ENCODE measurements at places on chromosomes 7 and 10.

- no peak for DNase-seq
These were observed 516.9 kb downstream of the GLRX3 start for GRCh38 chr10:130652964-130653578.

DNA sequence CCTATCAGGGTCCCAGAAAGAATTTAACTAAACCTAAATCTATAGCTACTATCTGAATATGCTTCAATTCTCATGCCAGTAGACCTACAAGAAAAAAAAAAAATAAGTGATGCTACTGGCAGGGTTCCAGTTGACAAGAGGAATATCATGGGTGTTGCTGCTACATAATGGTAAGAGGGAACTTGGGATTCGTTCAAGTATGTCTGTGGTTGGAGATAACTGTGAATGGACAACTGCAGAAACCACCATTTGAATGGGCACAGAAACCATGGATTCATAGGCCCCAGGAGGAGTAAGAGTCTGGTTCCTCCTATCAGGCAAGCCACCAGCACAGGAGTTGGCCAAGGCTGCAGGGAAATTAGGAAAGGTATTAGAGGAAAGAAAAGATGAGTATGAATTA, 287.6 kb upstream of the HGF start:
- no peak for DNase-seq

- DNase-seq = no peak
These were observed 362.0 kb upstream of the NFE2L3 start for GRCh38 chr7:25789701-25790640.

- DNase-seq = no peak
These were observed 134.7 kb downstream of the PFKFB3 start for GRCh38 chr10:6337382-6337781.

DNA sequence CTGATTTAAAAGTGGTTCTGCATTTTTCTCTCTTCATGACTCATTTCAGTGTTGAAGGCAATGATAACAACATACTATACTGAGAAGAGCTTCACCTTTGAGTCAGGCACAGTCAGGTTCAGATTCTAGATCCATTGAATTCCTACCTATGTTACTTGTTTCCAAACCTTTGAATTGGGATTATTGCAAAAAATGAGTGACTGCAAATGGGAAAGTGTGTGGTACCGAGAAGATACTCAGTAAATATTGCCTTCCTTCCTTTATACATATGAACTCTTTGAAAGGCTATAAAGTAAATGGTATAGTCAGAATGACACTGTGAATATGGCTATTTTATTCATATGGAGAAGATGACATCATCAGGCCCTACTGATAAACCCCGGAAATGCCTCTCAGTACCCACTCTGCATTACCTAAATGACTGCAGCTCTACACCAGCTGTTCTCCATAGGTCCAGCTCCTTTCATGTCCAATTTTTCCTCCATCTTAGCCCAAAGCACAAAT, 66.7 kb upstream of the FGL2 start:
- no peak for DNase-seq

Data from CD4-positive, alpha-beta T cell treated with Interferon gamma for 1 hour (primary cell).